ENCODE measurements at places on chromosomes 7 and 10. TPM values are rescaled to one million over a fixed set of nuclear protein-coding genes. Genes with fewer than 3 reads are reported as not detected.
A peak's percentile ranks its signal among the peaks of the same experiment; 100 is the strongest.

GRCh38 chr10:97497572-97498075 is 598 bp downstream of the MMS19 start:
- peaks cover 33% of the 10 kb centered on the region for H3K4me1 ChIP-seq
- peak overlapping the region; percentile 97 for H3K27ac ChIP-seq
- peaks cover 8% of the 10 kb centered on the region for H3K36me3 ChIP-seq
- H3K4me3 ChIP-seq, result peak overlapping the region; percentile 98

- no peak overlapping the region for H3K4me3 ChIP-seq
- peaks cover 10% of the 10 kb centered on the region for H3K27me3 ChIP-seq
- no peaks in the 10 kb centered on the region for H3K36me3 ChIP-seq
- no peak overlapping the region for H3K27ac ChIP-seq
- peaks cover 6% of the 10 kb centered on the region for H3K4me1 ChIP-seq
Measured at GRCh38 chr7:4806983-4807597, 31.7 kb downstream of the AP5Z1 start.

DNA sequence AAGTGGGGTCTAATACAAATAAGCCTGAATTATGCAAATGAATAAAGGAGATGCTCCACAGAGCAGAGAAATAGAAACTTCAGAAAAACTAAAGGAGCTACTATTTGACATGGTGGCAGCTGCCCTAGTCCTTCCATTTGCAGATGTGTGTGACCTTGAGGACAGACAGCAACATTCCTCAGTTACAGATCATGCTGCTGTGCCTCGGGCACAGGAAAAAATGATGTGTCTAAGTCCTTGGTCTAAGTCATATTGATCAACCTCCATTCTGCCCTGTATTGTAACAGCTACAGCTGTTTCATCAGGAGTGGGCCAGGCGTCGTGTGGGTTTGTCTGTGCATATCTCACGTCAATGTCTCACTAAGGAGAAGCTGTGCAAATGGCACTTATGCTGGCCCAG is 710.4 kb downstream of the TNS3 start:
- H3K4me1 ChIP-seq, result no peaks in the 10 kb centered on the region
- no peak overlapping the region for H3K27ac ChIP-seq
- no peaks in the 10 kb centered on the region for H3K36me3 ChIP-seq
- no peak for DNase-seq
- no peaks in the 10 kb centered on the region for H3K27me3 ChIP-seq
- no peak overlapping the region for H3K4me3 ChIP-seq

- peak; percentile 13 for DNase-seq
- no peaks in the 10 kb centered on the region for H3K27me3 ChIP-seq
- no peaks in the 10 kb centered on the region for H3K36me3 ChIP-seq
- H3K27ac ChIP-seq, result no peak overlapping the region
- H3K4me1 ChIP-seq, result no peaks in the 10 kb centered on the region
Measured at GRCh38 chr10:116147147-116147905, 125.7 kb downstream of the GFRA1 start.

- H3K36me3 ChIP-seq, result peaks cover 13% of the 10 kb centered on the region
- H3K27ac ChIP-seq, result no peak overlapping the region
Measured at GRCh38 chr10:17067376-17068264, 62.0 kb downstream of the CUBN start.

DNA sequence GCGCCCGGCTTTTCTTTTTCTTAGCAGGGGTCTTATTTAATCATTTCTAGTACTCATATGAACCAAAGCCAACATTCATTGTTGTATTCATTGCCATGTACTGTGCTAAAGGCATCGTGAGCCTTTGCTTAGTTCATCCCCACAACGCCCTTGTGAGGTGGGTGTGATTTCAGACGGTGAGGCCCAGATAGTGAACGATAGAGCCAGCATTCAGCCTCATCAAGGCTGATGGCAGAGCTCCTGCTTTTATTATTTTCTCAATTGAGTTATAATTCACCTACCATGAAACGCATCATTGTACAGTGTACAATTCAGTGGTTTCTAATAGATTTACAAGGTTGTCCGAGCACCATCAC is 50.1 kb downstream of the HK1 start:
- H3K27ac ChIP-seq, result peak overlapping the region; percentile 80
- peaks cover 14% of the 10 kb centered on the region for H3K36me3 ChIP-seq
- no peak for DNase-seq
- H3K27me3 ChIP-seq, result no peaks in the 10 kb centered on the region
- peaks cover 62% of the 10 kb centered on the region for H3K4me1 ChIP-seq

DNA sequence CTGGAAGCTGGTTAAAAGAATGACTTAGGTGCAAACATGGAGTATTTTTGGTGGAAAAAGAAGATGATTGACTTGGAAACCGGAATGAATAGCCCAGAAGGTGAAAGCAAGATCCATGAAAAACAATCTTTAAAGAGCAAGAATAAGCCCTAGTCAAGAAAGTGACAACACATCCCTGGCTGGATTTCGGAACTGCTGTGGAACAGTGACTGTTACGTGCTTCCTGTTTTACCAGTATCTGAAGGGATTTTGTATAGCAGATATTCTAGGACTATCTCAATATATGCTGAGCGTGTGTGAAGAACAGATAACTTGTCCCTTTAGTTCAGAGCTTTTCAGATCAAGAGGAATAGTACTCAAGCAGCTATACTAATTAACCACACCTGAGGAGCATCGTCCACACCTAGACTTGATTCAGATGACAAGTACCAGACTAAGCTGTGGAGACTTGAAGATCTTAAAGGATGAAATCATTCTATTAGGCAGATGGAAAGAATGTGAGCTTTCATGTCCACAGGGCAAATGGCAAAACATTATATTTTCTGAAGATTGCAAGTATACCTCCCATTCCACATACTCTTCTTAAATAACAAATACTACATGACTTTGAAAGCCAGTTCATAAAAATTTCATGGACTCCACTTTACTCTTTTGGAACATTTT is 11.5 kb upstream of the TES start:
- H3K36me3 ChIP-seq, result no peaks in the 10 kb centered on the region
- no peak overlapping the region for H3K4me3 ChIP-seq
- no peaks in the 10 kb centered on the region for H3K4me1 ChIP-seq
- H3K27ac ChIP-seq, result no peak overlapping the region
- DNase-seq, result no peak

- H3K4me3 ChIP-seq, result no peak overlapping the region
- H3K36me3 ChIP-seq, result no peaks in the 10 kb centered on the region
- H3K27ac ChIP-seq, result no peak overlapping the region
Measured at GRCh38 chr10:18214691-18215563, 74.7 kb downstream of the CACNB2 start.

- no peak overlapping the region for H3K4me3 ChIP-seq
- no peak overlapping the region for H3K27ac ChIP-seq
- no peak for DNase-seq
- peaks cover 28% of the 10 kb centered on the region for H3K27me3 ChIP-seq
Measured at GRCh38 chr10:26628395-26628794, 69.1 kb upstream of the PDSS1 start.

GRCh38 chr10:73865459-73866442 is 8.6 kb downstream of the CAMK2G start:
- peak overlapping the region; percentile 79 for H3K4me3 ChIP-seq
- H3K4me1 ChIP-seq, result peaks cover 64% of the 10 kb centered on the region
- H3K27ac ChIP-seq, result peak overlapping the region; percentile 99
- peaks cover 7% of the 10 kb centered on the region for H3K36me3 ChIP-seq
- H3K27me3 ChIP-seq, result no peaks in the 10 kb centered on the region

DNA sequence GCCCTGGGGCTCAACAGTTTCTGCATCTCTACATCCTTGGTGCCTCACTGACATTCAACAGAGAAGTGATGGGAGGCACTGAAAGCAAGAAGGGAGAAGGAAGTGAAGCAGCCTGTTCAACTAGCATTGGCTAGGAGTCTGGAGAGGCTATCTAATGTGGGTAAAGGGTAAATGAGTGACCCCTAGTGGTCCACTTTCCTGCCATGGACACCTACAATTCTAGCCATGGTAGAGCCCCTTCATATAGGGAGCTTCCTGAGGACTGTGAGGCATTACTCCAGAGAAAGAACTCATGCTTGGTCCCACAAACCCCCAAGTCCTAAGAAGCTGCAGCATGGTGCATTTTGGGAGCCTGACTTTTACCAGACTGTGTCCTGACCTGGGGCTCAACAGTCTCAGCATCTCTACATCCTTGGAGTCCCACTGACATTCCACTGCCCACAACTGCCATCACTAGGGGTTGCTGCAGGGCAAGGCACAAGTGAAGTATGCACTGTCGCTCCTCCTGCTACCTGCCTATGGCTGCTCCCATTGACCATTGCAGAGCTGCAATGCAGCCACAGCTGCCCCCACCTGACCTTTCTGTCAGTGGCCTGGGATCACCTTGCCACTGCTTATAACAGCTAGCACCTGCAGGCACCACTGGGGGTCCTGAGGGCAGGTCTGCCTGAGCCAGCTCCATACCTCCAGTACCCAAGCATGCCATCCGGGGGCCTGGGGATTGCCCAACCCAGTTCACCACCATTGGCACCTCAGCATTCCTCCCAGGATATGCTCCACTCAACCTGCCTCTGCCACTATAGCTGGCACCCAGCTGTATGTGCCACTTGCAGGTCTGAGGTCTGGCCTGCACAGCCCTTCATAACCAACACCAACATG is 44.1 kb upstream of the CDK6 start:
- DNase-seq, result peak; percentile 44
- H3K27me3 ChIP-seq, result no peaks in the 10 kb centered on the region
- H3K36me3 ChIP-seq, result peaks cover 3% of the 10 kb centered on the region
- H3K27ac ChIP-seq, result no peak overlapping the region
- H3K4me3 ChIP-seq, result no peak overlapping the region
- H3K4me1 ChIP-seq, result peaks cover 36% of the 10 kb centered on the region

- no peaks in the 10 kb centered on the region for H3K36me3 ChIP-seq
- no peak for DNase-seq
- H3K27me3 ChIP-seq, result no peaks in the 10 kb centered on the region
- no peak overlapping the region for H3K4me3 ChIP-seq
- H3K27ac ChIP-seq, result no peak overlapping the region
Measured at GRCh38 chr7:107035446-107035845, 9.1 kb upstream of the PRKAR2B start.

GRCh38 chr7:12765431-12766100 is 78.1 kb downstream of the ARL4A start:
- no peaks in the 10 kb centered on the region for H3K4me1 ChIP-seq
- peaks cover 2% of the 10 kb centered on the region for H3K36me3 ChIP-seq
- H3K4me3 ChIP-seq, result no peak overlapping the region
- H3K27me3 ChIP-seq, result peaks cover 2% of the 10 kb centered on the region

FAM131B gene
- total RNA-seq, result 2.3 TPM

SP8 gene
- total RNA-seq, result not detected

SRI gene
- total RNA-seq, result 219 TPM

WNT8B gene
- 0.36 TPM for total RNA-seq

LRRTM3 gene
- total RNA-seq, result not detected

ACHE gene
- total RNA-seq, result not detected

DPCD gene
- total RNA-seq, result 14.4 TPM
